ENCODE measurements at places on chromosomes 3 and 15.

- no peak for DNase-seq
Measured at GRCh38 chr3:65497846-65498245, 540.9 kb downstream of the MAGI1 start.

GRCh38 chr3:98701071-98701675, 62.0 kb upstream of the ST3GAL6 start:
- DNase-seq = no peak

GRCh38 chr3:119631516-119631915, 28.9 kb downstream of the POPDC2 start:
- DNase-seq = no peak

- DNase-seq = no peak
Measured at GRCh38 chr15:45668386-45668785, 33.6 kb downstream of the SQOR start.

DNA sequence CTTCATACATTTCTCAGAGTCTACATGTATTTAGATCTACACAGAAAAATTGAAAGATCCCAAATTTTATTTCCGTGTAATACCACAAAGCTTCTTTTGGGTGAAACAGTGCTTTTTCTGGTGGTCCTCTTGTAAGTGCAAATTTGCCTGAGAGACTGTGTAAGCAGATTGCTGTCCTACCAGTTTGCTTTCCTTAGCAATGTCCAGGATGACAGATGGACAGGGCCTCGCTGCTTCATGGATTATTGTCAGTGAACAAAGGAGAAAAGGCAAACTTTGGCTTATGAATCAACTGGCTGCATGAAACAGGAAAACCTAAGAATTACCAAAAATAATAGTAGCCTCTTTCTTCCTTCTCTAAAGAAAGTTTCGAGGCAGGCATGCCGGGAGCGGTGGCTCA, 82.6 kb upstream of the UBE2E1 start:
- no peak for DNase-seq

DNA sequence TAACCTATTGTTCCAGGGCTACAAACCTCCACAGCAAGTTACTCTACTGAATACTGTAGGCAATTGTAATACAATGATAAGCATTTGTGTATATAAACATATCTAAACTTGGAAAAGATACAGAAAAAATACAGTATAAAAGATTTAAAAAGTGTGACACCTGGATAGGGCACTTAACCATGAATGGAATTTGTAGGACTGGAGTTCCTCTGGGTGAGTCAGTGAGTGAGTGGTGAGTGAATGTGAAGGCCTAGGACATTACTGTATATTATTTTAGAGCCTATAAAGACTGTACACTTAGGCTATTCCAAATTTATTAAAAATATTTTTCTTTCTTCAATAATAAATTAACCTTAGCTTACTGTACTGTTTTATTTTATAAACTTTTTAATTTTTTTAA, 38.4 kb upstream of the SLC25A36 start:
- DNase-seq = no peak

DNA sequence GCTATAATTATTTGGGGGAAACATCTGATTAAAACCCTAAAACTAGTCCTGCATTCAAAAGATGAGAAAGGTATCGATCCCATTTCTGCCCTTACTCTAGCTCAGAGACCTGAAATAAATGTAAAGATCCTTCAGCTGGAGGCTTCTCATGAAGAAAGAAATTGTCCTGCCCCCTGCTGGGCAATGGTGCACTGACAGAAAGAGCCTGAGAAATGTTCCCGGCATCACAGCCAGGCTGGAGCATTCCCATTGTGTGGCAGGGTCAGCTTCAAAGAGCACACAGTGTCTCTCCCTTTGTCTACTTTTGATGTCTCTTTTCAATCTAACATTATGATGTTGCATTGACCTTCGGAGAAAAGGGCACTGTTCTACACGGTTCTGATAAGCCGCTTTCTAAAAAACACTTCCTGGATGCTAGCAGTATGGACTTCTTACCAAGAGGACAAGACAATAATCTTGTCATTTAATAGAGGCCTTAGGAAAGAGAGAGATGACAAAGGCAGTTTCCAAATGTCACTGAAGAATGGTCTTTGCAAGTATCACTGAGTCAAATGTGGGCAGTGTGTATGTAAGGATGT, 287.5 kb downstream of the MAGI1 start:
- DNase-seq = no peak

- no peak for DNase-seq
Measured at GRCh38 chr15:48939648-48940047, 24.1 kb downstream of the SHC4 start.

DNA sequence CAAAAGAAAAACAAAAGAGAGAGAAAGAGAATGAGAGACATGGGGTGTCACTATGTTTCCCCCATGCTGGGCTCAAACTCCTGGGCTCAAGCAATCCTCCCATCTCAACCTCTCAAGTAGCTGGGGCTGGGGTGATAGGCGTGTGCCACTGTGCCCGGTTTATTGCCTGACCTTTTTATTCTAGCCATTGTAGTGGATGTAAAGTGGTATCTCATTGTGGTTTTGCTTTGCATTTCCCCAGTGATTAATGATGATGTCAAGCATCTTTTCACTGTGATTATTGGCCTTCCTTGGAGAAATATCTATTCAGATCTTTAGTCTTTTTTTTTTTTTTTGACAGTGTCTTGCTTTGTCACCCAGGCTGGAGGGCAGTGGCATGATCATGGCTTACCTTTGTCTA, 37.7 kb upstream of the GK5 start:
- DNase-seq = no peak

GRCh38 chr15:35934383-35935049, 388.6 kb upstream of the DPH6 start:
- DNase-seq = no peak

DNA sequence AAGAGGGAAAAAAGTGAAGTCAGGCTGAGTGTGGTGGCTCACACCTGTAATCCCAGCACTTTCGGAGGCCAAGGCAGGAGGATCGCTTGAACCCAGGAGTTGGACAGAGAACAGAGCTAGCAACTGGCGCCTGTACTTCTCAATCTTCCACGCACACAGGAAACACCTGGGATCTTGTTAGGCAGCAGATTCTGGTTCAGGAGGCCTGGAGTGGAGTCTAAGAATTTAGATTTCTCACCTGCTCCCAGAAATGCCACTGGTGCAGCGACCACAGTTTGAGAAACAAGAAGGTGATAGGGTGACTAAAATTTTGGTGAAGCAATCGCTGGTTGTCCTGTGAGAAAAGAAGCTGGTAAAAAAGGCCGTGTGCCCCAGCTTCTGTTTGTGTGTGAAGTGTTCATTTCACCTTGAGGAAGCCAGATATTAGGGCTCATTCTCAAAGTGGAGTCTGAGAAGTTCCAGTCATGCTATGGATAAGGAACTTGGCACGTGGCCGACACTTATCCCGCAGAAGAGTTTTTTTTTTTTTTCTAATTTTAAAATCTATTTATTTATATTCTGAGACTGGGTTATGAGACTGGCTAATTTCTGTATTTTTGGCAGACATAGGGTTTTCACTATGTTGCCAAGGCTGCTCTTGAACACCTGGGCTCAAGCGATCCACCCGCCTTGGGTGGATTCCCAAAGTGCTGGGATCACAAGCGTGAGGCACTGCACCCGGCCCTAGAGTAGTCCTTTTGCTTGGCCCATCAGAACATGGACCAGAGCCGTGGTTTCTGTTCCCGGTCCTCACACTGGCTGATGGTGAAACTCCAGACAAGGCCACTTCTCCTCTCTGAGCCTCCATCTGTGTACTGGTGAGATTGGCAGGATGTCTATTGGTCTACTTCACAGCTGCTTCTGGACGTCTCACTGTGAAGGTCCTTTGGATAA, 324.6 kb upstream of the PROK2 start:
- no peak for DNase-seq

DNA sequence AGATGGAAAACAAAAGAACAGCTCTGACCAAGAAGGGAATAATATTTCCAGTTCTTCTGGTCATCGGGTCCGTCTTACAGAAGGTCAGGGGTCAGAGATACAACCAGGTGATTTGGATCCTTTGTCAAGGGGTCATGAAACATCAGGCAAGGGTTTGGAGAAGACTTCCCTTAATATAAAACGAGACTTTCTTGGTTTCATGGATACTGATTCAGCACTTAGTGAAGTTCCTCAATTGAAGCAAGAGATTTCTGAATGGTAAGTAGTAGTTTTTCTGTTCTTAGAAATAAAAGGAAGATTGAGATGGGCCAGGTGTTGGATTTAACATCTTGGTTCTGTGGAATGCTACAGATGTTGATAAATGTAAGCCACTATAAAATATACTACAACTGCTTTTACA, 9.5 kb downstream of the MGA start:
- DNase-seq = no peak

GRCh38 chr15:97156739-97157265, 803.7 kb upstream of the ARRDC4 start:
- no peak for DNase-seq

GRCh38 chr15:38877471-38877870, 312.9 kb upstream of the RASGRP1 start:
- DNase-seq = no peak

GRCh38 chr3:8846176-8846575, 76.8 kb upstream of the OXTR start:
- no peak for DNase-seq

- no peak for DNase-seq
Measured at GRCh38 chr3:188239035-188239434, 85.1 kb downstream of the LPP start.

GRCh38 chr3:162012633-162013032, 516.0 kb downstream of the OTOL1 start:
- no peak for DNase-seq

DNA sequence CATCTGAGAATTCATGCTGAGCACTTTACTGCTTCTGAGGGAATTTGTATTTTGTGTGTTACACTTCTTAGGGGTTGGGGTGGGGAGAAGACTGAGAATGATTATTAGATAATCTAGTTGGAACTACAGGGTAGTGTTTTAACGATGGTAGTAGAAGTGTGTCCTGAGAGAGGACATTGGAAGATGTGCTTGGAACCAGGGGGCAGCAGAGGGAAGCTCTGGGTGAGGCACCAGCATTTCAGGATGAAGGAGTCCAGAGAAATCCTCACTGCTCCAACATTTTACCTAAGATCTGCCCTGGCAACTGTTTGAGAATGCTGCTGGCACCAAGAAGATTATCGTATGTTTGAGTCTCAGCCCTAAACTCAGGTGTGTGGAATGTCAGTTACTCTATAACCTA, 145.5 kb downstream of the SQOR start:
- no peak for DNase-seq

GRCh38 chr15:57571725-57572124, 20.0 kb upstream of the MYZAP start:
- no peak for DNase-seq

DNA sequence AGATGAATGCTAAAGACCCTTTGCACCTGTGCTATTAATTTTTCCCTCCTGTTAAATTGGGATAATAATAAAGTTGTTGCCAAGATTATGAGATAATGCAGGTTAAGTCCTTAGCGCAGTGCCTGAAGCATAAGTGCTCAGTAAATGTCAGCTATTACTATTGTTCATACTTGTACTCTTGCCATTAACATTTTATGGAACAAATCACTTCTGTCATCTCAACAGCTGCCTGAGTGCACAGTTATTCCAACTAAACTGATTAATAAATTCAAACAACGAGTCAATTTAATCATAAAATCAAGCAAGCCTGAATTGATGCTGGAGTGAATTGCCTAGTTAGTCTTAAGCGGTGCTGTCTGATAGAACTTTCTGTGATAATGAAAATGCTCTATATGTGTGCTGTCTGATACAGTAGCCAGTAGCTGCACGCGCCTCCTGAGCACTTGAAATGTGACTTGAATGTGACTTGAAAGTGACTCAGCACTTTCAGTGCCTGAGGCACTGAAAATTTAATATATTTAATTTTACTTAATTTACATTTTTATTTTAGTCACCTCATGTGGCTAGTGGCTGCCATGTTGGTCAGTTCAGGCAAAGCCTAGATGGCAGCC, 198.7 kb upstream of the PFN2 start:
- DNase-seq = no peak

- DNase-seq = no peak
Measured at GRCh38 chr3:46593274-46593862, 19.0 kb upstream of the FAM240A start.

- DNase-seq = no peak
Measured at GRCh38 chr3:178203650-178204049, 332.6 kb upstream of the KCNMB2 start.

DNA sequence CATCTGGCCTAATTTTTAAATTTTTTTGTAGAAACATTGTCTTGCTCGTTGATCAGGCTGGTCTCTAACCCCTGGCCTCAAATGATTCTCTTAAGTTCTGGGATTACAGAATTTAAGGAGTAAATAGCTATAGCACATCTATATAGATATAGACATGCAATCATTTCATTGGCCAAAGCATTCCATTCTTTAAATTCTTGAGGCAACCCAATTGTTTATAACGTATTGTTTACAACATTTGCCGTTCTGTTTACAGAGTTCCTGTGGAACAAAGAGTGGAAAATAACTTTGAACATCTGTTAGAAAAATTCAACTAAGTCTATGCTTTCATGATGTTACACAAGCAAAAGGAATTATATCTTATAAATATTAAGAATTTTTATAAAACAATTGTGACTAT, 205.2 kb upstream of the ROBO2 start:
- no peak for DNase-seq

DNA sequence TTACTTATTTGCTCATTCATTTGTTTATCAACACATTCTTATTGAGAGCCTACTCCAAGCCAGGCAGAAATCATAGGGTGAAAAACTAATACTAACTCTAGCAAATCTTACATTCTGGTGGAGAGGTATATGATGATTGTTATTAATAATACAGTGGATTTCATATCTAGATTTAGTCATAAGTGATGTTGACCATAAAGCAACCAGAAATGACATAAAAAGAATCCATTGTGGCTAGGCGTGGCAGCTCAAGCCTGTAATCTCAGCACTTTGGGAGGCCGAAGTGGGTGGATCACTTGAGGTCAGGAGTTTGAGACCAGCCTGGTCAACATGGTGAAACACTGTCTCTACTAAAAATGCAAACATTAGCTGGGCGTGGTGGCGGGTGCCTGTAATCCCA, 26.2 kb upstream of the IL20RB start:
- DNase-seq = no peak

GRCh38 chr15:71364117-71364584, 248.9 kb downstream of the THSD4 start:
- no peak for DNase-seq

- DNase-seq = no peak
Measured at GRCh38 chr15:72813345-72814004, 29.9 kb upstream of the ADPGK start.

DNA sequence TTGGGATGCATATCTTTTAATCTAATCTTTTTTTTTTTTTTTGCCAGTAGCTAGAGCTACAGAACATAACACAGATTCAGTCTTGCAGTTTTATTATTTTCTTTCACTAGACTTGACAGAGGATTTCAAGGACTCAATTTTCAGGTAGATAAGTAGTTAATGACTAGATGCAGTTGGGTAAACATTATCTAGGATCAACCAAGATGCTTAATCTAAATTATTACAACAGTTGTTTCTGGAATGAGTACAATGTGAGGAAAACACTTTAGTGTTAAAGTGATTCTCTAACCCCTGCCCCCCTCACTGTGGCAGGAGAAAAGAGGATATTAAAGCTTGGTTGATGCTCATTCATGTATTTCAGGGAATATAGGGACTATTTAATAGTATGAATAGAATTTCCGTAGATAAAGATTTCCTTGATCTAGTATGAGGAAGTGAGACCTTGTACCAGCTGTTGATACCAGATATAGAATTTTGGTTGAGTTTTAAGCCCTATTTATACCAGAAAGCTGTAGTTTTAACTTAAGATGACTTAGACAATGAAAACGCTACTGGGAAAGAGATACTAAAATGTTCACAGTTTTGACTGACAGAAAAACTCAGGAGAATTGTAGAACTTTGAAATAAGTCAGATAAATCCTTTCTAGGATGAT, 389.0 kb upstream of the C2CD4B start:
- no peak for DNase-seq

GRCh38 chr3:14203521-14204079, 25.0 kb downstream of the LSM3 start:
- no peak for DNase-seq
